CD4-positive, CD25-positive, alpha-beta regulatory T cell (primary cell): ENCODE measurements at places on chromosomes 3 and 15. TPM values are rescaled to one million over a fixed set of nuclear protein-coding genes. Genes with fewer than 3 reads are reported as not detected.

WNT5A gene
- not detected for total RNA-seq

COL6A6 gene
- total RNA-seq = not detected

TBC1D21 gene
- total RNA-seq = not detected

KY gene
- not detected for total RNA-seq

GOLGA6A gene
- 0.20 TPM for total RNA-seq

APOD gene
- total RNA-seq = not detected

CCDC174 gene
- total RNA-seq = 55.7 TPM

GOLGA6L24 gene
- not detected for total RNA-seq

RASGRF1 gene
- total RNA-seq = not detected

ROBO2 gene
- not detected for total RNA-seq

TMEM207 gene
- total RNA-seq = not detected

IQCB1 gene
- 46.8 TPM for total RNA-seq

AP3B2 gene
- total RNA-seq = 0.12 TPM

TICRR gene
- 0.30 TPM for total RNA-seq

GATM gene
- 1.0 TPM for total RNA-seq

GNAT1 gene
- total RNA-seq = not detected

NOX5 gene
- not detected for total RNA-seq

GPR156 gene
- total RNA-seq = 0.42 TPM

PLOD2 gene
- 0.52 TPM for total RNA-seq

UBAP1L gene
- 10.1 TPM for total RNA-seq

CFAP92 gene
- total RNA-seq = not detected

PAQR5 gene
- not detected for total RNA-seq

RNF13 gene
- total RNA-seq = 44.0 TPM

GOLGA6L10 gene
- 2.3 TPM for total RNA-seq

KBTBD13 gene
- total RNA-seq = not detected

RIOX2 gene
- 21.8 TPM for total RNA-seq

CCDC50 gene
- total RNA-seq = 10.3 TPM

XYLB gene
- 5.6 TPM for total RNA-seq

PRICKLE2 gene
- 0.15 TPM for total RNA-seq

CEMIP gene
- 0.10 TPM for total RNA-seq

CLDND1 gene
- 266 TPM for total RNA-seq

DTX3L gene
- total RNA-seq = 48.0 TPM
